ELR (cell line): ENCODE measurements at places on chromosomes 16 and 17.

DNA sequence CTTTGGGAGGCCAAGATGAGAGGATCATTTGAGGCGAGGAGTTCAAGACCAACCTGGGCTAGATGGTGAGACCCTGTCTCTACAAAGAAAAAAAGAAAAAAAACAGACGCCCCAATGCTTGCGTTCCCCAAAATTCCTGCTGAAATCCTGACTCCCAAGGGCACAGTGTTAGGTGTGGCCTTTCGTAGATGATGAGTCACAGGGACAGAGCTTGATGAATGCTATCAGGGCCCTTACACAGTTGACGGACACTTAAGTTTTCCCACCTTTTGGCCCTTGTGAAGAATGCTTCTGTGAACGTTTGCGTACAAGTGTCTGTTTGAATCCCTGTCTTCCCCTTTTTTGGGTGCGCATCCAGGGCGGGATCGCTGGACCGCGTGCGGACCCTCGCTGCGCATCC lies 16.5 kb upstream of the ZNF750 start:
- peak; percentile 29 for DNase-seq

DNA sequence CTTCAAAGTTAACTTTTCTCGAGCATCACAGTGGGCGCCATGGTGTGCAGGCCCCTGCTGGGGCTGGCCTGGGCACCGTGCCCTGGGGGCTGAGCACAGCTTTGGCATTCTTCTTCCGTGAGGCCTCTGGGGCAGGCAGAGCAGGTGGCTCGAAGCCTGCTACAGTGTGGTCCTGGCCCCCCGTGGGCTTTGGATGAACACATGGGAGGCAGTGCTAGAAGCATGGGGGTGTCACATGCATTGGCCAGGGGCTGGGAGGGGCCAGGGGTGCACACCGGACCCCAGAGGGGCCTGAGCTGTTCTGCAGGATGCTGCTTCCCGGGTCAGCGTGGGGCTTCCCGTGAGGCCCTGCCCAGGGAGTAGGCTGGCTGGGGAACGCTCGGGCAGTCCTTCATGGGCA lies 12.1 kb upstream of the C16orf74 start:
- no peak for DNase-seq

DNA sequence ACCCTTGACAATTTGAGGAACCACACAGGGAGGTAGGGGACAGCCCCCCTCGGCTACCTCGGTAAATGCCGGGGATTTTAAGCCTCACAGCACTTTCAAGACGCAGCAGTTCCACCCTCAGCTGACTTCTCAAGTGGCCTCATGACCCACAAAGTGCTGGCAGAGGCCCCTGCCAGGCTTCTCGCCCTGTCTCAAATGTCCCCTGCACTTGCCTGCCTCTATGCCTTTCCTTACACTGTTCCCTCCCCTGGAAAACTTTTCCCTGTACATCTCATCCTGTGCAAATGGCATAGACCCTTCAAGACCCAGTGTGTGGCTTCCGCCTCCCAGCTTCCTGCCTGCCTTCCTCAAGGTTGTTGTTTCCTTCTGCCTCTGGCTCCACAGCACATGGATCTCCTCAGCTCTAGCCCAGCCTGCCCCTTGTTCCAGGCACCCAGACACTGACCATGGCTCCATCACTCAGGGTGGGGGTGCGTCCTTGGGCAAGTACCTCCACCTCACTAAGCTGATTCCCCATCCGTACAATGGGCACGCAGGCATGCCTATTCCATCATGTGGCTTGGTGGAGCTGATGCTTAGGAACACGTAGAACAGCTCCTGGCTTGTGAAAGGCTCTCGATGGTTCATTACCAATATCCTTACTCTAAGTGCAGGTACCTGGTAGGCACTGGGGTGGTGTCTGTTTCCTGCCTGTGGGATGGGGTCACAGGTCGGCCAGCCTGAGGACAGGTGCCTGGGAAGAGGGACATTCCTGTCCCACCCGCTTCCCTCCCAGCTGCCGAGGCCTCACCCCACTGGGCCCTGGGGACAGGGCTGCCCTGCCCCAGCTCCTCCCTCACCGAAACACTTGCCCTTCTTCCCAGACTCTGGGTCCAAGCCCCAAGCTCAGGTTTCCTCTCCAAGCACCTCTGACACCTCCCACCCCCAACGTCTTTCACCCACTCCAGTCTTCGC lies 24.0 kb downstream of the MMP15 start:
- no peak for DNase-seq

DNA sequence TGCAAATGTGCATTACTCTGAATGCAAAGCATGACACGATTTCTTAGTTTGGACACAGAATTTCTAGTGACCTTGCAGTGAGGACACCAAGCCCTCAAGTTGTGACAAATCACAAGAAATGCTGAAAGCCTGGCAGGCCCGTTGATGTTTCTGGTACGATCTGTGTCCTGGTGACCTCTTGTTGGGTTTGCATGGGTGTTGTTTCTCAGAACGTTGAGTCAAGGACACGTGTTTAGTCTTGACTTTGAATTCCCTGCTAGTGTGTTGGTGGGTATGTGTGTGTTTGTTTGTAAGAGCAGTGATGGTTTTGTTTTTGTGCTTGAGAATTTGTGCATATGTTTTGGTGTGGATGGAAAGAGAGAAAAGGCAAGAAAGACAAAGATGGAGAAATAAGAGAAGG lies 37.8 kb upstream of the MAF start:
- DNase-seq: no peak

GRCh38 chr17:81090361-81091136 lies 55.6 kb downstream of the BAIAP2 start:
- peak; percentile 30 for DNase-seq

GRCh38 chr17:33090806-33091205 lies 99.2 kb downstream of the SPACA3 start:
- DNase-seq: no peak

DNA sequence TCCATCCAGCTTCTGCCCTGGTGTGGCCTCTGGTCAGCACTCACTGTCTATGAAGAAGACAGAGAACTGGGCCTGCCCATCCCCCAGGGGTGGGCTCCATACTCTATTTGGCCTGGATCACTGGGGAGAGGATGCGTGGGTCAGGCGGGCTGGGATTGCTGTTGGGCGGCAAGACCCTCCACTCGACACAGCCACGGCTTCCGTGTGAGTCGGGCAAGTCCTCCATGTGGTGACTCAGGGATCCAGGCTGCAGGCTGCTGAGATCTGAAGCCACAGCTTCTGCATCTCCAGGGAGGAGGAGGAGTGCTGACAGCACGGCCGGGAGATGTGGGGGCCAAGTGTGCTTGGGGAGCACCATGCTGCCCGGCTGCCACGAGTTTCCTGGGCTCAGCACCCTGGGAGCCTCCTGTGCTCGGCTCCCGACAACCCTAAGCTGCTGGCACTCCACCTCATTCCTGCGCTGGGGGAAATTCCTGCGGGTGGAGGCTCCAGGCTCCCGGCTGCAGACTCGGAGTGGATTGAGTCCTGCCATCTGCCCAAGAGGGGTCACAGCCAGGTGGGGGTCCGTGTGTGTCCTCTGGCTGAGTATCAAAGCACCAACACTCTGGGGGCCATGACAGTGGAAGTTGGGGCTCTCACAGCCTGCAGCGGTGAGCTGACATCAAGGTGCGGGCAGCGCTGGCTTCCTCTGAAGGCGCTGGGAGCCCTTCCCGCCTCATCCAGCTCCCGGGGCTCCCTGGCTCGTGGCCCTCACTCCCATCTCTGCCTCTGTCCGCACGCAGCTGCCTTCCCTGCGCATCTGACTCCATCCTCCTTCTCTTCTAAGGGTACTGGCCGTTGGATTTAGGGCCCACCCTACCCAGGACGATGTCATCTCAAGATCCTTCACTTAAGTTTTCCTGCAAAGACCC lies 24.4 kb upstream of the CBFA2T3 start:
- DNase-seq: no peak

DNA sequence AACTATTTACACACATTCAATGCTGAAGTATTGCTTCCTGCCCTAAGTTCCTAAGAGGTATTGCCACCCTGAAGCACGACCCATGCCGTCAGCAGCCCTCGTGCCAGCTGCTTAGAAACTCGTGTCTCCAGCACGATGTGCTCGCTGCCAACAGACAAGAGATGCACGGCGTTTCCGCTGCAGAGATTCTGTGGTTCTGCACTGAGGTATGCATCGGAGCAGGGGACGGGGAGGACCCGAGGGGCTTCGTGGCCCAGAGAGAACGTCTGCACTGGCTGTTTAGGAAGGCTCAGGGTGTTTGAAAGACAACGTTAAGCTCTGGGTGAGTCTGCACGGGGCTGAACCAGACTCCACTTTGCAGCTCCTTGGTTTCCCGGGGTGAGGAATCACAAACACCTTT lies 82.7 kb upstream of the CREBBP start:
- no peak for DNase-seq

GRCh38 chr17:60391471-60392041 lies 377 bp downstream of the USP32 start:
- peak; percentile 47 for DNase-seq

GRCh38 chr17:80008383-80008840 lies 27.3 kb downstream of the TBC1D16 start:
- peak; percentile 80 for DNase-seq

GRCh38 chr17:10046786-10047785 lies 142.0 kb upstream of the RCVRN start:
- no peak for DNase-seq

- no peak for DNase-seq
Measured at GRCh38 chr17:82658796-82659452, 10.7 kb upstream of the WDR45B start.

GRCh38 chr16:4330277-4330874 lies 14.5 kb downstream of the GLIS2 start:
- peak; percentile 75 for DNase-seq

- DNase-seq: no peak
Measured at GRCh38 chr16:50389900-50390299, 21.1 kb upstream of the BRD7 start.

DNA sequence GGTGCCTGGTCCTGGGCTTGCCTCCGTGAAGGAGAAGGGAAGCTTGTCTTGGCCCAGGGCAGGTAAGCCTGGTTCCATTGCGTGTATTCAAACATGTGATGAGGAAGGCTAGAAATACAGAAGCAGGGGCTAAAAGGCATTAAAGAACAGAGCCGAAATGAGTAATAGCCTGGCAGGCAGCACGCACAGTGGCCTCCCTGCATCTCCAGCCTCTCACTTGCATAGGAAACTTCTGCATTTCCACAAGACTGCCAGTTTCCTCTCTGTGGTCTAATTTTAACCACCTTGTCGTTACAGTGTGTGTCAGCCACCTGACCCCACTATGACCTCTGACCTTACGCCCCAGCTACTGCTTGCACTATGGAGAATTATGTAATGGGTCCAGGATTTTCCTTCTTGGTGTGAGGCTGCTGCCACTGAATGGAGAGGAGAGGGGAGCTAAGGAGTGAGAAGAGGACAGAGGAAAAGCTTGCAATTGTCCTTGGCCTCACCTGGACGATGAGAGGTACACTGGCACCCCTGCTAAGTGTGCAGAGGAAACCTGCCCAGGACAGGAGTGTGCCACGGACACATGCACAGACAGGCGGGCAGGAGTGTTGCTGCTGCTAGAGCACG lies 32.8 kb downstream of the HIC1 start:
- DNase-seq: peak; percentile 36

DNA sequence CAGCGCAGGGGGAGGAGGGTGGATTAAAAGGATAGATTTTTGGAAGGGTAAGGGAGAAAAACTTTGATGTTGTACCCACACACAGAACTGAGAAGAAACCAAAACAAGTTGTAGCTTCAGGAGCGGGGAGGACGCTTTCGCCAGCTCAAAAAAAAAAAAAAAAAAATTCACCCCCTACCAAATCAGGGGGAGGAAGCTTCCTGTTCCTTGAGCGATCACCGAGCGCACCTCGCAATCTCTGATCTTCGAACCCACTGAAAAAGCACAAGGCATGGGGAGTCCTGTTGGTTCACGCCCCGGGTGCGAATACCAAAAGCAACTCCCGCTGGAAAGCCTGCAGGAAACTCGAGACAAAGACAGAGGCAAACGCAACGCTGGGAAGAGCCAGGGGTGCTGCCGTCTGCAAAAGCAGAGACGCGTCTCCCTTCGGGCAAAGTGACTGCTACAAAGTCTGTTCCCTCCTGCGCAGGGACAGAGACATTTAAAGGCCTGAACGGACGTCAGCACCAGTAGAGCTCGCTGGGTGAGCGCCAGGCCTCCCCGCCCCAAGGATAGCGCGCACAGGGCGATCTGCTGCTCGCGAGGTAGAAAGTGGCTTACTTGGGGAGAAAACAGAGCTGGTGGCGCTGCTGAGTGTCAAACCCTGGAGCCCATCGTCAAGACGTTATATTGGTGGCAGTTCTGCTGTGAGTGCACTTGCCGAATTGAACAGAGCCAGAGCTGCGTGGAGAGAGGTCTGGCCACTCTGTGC lies 190.4 kb downstream of the USP22 start:
- peak; percentile 6 for DNase-seq

DNA sequence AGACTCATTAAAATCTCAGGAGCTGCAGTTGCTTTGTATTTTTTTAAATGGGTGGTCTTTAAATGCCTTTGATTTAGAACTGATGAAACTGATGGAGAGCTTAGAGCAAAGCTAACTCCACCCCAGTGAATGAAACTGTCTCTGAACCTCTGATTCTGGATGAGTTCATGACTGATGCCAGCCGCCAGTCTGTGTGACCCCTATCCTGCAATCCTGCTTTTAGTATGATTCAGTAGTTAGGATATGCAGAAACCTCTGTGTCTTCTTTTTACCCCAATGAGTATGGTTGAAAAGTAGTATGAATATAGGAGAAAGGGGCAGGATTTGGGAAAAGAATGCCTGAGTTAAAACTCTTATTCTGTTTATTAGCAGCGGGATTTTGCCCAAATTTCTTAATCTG lies 12.3 kb upstream of the SALL1 start:
- DNase-seq: no peak

DNA sequence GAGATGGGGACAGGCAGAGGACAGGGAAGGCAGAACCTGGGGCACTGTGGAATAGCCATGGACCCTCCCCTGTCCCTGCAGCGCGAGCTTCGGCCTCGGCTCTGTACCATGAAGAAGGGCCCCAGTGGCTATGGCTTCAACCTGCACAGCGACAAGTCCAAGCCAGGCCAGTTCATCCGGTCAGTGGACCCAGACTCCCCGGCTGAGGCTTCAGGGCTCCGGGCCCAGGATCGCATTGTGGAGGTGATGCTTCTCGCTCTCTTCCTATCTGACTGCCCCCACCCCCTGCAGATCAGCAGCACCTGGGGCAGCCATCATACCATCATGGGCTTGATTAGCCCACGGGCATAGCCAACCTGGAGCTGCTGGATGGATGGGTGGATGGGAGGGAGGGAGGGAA lies 13.5 kb downstream of the NHERF1 start:
- DNase-seq: no peak

DNA sequence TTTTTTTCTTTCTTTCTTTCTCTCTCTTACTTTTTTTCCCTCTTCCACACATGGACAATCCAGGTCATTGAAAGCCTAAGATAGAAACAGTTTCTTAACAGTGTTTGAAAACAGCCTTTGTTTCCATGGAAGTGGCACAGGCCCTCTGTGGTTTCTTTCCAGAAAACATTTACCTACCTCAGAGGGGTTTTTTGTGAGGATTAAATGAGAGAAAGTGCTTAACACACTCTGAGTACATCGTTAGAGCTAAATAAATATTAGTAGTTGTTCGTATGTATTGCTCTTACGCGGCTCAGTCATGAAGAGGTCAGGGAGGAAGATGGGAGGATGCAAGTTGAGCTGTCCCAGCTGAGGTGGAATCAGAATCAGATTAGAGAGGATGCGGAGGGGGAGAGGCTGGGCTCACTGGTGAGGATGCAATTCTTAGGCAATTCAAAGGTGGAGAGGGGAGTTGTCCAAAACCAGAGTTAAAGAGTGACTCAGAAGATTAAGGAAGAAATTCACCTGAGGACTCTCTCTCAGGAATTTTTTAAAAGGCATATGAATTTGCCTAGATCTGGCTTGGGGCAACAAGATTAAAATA lies 345.4 kb downstream of the PMP22 start:
- DNase-seq: no peak

GRCh38 chr16:13779676-13780075 lies 140.3 kb upstream of the ERCC4 start:
- no peak for DNase-seq
